ENCODE measurements at places on chromosomes 6 and 20.

- DNase-seq, result no peak
Measured at GRCh38 chr20:35611482-35611881, 4.1 kb upstream of the SPAG4 start.

DNA sequence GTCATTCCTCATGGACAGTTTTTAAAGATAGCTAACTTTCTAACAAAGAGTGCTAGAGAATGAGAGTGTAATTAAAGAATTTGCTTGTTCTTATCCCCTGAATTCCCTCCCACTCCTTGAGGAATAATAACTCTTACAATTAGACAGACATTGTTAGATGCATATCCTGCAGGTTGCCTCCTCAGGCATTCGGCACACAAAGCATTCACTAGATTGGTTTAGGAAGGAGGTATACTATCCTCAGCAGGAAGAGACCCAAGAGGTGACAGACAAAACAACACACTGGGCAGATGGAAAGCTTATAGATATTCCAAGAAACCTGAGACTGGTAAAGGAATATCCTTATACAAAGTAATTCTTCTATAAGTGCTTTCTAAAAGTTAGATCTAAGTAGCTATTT lies 109.1 kb upstream of the FAM184A start:
- no peak for DNase-seq

GRCh38 chr20:32577023-32577422 lies 8.1 kb downstream of the NOL4L start:
- DNase-seq, result no peak

DNA sequence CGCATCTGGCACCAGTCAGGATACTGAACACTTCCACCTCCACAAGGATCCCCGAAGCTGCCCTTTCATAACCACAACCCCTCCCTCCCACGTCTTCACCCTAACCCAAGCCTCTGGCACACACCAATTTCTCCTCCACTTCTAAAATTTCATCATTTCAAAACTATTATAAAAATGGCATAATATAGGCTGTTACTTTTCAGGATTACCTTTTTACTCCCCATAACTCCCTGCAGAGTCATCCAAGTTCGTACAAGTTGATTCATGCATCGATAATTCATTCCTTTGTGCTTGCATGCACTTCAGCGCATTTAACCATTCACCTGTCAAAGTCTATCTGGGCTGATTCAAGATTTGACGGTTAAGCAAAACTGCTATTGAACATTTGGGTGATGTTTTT lies 30.6 kb upstream of the LY86 start:
- DNase-seq, result no peak

- DNase-seq, result peak; percentile 60
Measured at GRCh38 chr6:30450909-30451841, 38.1 kb upstream of the HLA-E start.

- no peak for DNase-seq
Measured at GRCh38 chr20:49387581-49387939, 94.9 kb downstream of the KCNB1 start.

DNA sequence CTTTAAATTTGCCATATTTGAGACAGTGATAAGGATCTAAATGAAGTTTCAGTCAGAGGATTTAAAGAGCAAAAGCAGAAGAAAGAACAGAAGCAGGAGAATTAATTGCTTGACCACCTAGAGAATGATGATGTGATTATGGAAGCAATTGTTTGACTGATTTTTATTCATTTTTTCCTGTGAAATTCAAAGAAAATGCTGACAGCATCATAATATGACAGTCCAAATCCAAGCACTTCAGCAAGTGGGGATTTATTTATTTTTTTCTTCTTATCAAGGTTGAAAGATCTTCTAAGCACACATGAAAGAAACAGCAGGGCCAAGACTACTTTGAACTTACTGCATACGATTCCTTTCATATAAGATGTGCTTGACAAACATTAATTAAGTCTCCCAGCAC lies 125.2 kb downstream of the BMP2 start:
- no peak for DNase-seq

DNA sequence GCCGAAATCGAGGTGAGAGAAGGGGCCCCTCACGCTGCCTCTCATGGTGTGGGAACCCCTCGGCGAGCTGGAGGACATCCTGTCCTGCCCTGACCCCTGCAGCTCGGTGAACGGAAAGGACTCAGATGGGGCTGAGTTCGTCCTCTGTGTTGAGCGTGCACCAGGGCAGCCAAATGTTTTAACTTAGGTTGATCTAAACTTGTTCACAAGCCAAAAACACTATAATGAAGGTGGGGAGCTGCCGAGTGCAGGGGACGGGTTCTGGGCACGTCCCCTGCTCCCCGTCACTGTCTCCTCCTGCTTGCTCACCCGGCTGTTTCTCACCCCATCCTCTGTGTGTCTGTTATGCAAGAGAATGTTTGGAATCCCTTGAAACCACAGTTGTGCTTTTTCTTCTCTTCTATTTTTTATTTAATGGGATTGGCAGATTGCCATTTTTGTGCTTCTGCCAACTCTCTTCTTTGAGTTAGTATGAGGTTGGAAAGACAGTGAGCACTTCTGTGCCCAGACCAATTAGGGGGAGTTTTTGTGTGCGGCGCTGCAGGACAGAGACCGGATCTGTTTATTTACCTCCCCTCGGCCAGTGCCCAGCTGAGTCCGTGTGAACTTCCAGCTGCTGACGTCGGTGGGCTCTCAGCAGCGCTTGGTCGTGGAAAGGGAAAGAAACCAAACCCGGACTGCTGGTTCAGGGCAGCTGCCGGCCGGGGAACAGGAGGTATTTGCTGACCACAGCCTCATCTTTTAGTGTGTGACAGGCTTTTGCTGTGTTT lies 158.1 kb downstream of the DTNBP1 start:
- peak; percentile 9 for DNase-seq

GRCh38 chr6:50963952-50964351 lies 145.3 kb downstream of the TFAP2B start:
- DNase-seq, result no peak

DNA sequence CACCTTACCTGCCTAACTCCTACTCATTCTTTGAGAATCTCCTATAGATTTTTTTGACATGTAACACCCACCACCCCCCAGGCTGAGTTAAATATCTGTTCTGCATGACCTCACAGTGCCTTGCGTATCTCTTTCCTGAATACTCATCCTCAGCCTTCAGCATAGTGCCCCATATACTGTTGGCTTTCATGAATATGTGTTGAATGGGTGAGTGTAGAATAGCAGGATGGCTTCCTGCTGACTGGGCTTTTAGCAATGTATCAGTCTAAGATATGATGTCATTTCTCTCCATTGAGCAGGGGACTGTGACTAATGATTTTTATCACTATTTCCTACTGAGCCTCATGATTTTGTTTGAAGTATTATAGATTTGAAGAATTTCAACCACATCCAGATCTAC lies 361.6 kb upstream of the MARCKS start:
- DNase-seq, result no peak

GRCh38 chr6:151445482-151445881 lies 6.4 kb downstream of the RMND1 start:
- DNase-seq, result no peak

- no peak for DNase-seq
Measured at GRCh38 chr6:143774347-143774746, 68.8 kb upstream of the LTV1 start.

DNA sequence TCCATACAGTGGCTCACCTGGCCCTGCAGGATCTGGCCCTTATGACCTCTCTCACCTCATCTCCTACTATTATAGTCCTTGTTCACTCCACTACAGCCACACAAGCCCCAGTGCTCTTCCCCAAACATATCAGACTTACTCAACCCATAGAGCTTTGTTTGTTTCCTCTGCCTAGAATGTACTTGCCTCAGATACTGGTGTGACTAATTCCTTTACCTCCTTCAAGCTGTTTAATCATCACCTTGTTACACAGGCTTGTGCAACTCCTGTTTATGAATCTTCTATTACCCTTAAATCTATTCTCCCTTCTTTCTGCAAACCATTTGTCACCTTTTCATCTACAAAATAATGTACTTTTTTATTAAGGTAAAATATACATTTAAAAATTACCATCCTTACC lies 3.2 kb downstream of the DEFB125 start:
- no peak for DNase-seq

GRCh38 chr20:11810311-11811083 lies 107.2 kb upstream of the BTBD3 start:
- no peak for DNase-seq

- no peak for DNase-seq
Measured at GRCh38 chr6:17415321-17415720, 21.9 kb downstream of the CAP2 start.

DNA sequence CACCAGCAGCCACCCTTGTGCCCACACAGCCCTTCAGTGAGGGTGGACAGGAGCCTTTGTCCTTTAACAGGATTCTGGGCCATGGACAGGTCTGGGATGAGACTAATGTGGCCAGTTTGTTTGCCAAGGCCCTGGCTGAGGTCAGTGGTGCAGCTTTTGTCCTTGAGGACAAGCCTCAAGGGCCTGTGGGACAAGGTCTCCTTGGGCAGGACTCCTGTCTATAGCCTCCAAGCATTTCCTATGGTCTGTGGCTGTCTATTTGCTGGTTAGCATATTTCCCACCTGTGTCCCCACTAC lies 44.1 kb downstream of the SUN5 start:
- no peak for DNase-seq

GRCh38 chr6:162532283-162533008 lies 195.1 kb downstream of the PRKN start:
- no peak for DNase-seq

Measured in CD4-positive, alpha-beta T cell treated with Interleukin-15 for 1 hour (primary cell).